Activated CD4-positive, alpha-beta T cell treated with anti-CD3 and anti-CD28 coated beads, Interleukin-2, amount 50 U/mL, for 4 hours (primary cell): ENCODE measurements at places on chromosomes 3 and 15.

GRCh38 chr3:197362081-197362480 lies 63.7 kb upstream of the DLG1 start:
- no peak for DNase-seq

- no peak for DNase-seq
Measured at GRCh38 chr3:105853801-105854432, 14.9 kb downstream of the CBLB start.

- DNase-seq = no peak
Measured at GRCh38 chr3:33461097-33461496, 20.9 kb upstream of the UBP1 start.

- DNase-seq = no peak
Measured at GRCh38 chr15:99322643-99323405, 71.5 kb downstream of the LRRC28 start.

DNA sequence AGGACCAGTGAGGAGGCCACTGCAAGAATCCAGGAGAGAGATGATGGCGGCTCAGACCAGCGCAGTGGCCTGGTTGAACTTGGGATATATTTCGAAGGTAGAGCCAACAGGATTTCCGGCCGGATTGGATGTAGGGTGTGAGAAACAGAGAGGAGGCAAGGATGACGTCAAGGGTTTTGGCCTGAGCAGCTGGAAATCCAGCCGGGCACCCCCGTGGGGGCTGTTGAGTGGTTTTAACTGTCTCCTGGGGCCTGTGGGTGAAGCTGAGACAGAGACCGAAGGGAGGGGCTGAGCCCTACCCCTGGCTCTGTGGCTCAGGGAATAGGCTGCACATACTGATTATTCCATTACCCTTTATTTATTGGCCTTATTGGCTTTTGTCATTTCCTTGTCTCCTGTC lies 45.7 kb downstream of the EXOG start:
- DNase-seq = no peak

- no peak for DNase-seq
Measured at GRCh38 chr3:184377374-184377773, 633 bp downstream of the THPO start.

DNA sequence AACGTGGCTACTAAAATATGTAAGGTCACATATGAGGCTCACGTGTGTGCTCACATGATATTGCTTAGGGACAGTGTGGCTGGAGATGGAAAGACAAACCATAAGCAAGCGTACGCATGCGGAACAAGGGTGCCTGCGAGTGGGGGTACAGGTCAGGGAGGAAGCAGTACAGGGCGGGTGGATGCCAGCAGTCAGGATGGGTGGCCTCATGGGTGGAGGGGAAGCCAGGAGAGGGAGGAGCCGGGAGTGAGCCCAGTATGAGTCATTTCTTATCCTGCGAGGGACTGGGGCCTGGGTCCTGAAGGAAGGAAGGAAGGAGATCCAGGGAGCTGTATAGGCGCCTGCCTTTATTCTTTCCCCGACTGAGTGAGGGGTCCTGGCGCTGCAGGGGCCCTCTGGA lies 42.0 kb upstream of the CGNL1 start:
- DNase-seq = no peak

- DNase-seq = no peak
Measured at GRCh38 chr3:183490653-183491052, 62.2 kb upstream of the MCF2L2 start.

DNA sequence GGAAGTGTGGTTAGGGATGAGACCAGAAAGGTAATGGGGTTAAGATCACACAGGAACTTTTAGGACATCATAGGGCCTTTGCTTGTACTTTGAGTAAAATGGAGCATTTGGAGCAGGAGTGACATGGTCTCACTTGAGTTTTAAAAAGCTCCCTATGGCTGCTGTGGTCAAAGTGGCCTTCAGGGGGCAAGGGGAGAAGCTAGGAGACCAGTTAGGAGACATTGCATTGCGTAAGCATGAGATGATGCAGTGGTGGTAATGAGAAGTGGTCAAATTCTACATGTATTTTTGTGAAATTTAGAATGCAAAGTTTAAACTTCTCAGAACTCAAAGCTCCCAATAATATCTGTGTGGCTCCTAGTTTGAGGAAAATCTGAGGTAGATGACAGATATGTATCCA lies 27.9 kb downstream of the MED12L start:
- no peak for DNase-seq

DNA sequence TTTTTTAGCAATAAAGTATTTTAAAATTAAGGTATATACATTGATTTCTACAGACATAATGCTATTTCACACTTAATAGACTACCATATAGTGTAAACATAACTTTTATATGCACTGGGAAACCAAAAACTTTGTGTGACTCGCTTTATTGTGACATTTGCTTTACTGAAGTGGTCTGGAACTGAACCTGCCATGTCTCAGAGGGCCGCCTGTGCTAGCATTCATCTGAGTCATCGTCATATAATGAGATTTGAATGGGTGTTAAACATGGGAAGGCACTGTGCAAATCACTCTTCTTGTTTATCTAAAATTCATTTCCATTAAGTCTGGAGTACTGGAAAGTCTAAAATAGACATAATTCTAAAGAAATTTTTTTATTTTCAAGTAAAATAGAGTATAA lies 12.9 kb downstream of the EIF2AK4 start:
- no peak for DNase-seq

- DNase-seq = no peak
Measured at GRCh38 chr3:39668420-39668819, 141.0 kb upstream of the MYRIP start.

- DNase-seq = no peak
Measured at GRCh38 chr3:73401059-73401458, 223.7 kb downstream of the PDZRN3 start.

DNA sequence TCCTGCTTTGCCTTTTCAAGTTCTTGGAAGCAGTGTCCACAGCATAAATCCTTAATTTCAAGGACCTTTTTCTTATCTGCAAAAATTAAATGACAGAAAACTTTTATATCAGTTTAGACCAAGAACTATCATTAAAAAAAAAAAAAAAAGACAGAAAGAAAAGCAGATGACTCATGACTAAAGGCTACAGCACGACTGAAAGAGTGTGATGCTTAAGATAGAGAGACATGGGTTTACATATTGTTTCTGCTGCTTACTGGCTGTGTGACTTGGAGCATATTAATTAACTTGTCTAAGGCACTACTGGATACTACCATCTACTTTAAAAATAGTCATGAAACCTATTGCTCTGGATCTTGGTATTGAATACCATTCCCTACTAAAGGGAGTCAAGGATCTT lies 62.3 kb downstream of the CEP152 start:
- DNase-seq = no peak

- peak; percentile 55 for DNase-seq
Measured at GRCh38 chr3:112973325-112974177, 1.4 kb downstream of the CD200R1 start.

- DNase-seq = no peak
Measured at GRCh38 chr3:37290551-37290950, 116.2 kb upstream of the LRRFIP2 start.
